ENCODE measurements at places on chromosomes 12 and 14.

- DNase-seq = no peak
Measured at GRCh38 chr12:56484566-56484965, 3.4 kb downstream of the GLS2 start.

DNA sequence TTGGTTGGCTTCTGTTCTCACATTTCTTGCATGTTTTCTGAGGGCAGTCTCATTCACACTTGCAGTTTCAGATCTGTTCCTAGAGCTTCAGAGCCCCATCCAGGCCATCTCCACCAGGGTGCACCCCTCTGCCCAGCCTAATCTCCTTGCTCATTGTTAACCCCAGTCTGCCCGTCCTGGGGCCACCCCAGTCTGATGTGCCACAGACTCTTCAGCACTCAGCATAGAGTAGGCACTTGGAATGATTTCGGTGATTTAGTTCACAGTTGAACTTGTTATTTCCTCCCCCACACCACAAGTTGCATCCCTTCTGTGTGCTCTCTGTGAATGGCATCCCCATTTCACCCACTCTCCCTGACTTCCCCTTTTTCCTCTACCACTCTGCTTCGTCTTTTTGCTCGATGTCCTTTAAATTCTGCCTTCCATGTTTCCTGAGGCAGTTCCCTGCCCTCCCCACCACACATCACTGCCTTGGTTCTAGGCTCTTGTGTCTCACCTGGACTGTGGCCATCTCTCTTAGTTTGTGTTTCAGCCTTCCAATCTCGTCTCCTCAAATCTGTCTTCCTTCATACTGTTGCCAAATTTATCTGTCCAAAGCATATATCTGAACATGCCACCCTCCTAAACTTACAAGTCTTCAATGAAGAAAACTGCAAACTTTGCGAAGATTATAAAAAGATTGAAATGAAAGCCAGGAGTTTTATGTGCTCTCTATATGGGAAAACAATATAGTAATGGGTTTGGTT is 41.5 kb downstream of the ANO6 start:
- no peak for DNase-seq

- no peak for DNase-seq
Measured at GRCh38 chr12:129002427-129002826, 149.1 kb downstream of the GLT1D1 start.

DNA sequence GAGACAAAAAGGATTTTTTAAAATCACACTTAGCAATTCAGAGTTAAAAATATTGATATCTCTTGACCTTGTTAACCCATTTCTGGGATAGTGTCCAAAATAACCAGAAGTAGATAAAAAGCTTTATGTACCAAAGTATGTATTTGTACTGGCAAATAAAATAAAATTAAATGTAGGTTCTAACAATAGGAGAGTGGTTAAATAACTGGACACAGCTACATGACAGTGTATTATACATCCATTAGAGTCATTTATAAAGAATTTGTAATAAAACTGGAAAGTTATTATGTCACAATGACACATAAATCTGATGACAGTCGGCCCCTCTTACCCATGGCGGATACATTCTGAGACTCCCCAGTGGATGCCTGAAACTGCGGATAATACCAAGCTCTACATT is 34.0 kb downstream of the BMAL2 start:
- DNase-seq = no peak

GRCh38 chr12:98470469-98471082 is 44.8 kb upstream of the TMPO start:
- DNase-seq = no peak

GRCh38 chr14:97724265-97724731 is 927.1 kb downstream of the VRK1 start:
- no peak for DNase-seq

GRCh38 chr12:66269142-66269541 is 33.2 kb upstream of the HELB start:
- no peak for DNase-seq

DNA sequence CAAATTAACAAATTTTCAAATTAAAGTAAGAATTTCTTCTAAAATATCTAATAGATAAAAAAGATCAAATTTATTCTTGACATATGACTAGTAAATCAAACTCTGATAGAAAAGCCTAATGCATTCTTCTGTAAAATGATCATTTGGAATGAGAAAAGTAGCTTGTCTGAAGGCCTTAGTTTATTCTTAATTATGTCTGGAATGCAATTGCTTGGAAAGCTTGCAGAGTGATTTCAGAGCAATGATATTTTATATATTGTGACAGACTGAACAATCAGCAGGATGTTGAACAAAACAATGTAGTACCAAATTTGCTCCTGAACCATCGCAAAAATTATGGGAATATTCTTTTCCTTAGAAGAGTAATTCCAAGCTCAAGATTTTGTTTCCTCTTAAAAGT is 789.6 kb upstream of the NOVA1 start:
- DNase-seq = no peak

DNA sequence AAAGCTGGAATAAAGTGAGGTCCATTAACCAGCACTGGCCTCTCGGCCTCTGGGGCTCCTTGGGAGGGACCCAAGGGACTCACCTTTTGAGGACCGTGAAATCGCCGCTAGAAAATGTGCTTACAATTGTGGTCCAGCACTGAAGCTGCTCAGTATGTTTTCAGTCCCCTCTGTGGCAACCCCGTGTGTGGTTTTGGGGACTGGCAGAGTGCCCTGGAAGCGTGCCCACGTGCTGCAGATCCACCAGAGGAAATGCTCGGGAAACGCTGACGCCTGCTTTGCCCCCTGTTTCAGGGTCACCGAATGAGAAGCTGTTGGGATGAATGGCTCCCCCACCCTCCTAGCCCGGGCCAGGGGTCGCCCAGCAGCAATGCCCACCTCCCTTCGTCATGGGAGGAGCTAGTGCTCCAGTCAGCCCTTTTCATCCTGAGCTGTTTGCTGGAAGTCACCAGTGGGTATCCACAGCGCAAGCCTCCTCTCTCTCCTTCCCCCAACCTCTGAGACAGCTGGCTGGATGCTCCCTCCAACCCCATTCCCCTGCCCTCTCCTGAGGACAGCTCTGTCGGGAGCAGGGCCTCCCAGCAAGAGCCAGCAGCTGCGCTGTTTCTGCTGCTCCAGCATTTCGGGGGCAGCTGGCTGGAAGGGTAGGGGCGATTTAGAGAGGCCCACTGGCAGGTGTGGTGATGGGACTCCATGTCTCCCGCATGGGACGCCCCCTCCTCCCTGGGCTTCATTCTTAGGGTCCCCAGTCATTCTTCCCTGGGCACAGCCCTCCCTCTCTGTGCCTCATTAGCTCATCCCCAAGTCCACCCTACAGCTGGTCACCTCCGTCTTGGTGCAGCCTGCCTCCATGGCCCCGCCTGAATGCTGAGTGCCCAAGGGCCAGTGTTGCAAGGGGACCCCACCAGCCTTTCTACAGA is 33.2 kb upstream of the PPP1R13B start:
- no peak for DNase-seq

DNA sequence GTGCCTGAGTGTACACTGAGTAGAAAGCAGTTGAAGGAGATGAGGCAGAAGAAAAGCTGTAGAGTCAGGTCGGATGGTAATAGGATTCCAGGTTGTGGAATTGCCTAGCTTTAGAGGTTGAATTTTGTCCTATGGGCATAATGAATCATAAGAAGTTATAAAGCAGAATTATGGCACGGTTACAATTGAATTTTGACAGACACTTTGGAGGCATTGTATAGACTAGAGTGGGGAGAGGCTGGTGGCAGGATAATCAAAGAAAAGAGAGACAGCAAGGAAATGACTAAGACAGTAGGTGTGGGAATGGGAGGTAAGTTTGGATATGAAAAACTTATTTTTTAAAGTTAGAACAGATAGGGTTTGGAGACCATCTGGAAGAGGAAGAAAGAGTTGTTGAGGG is 102.6 kb downstream of the NTN4 start:
- no peak for DNase-seq

DNA sequence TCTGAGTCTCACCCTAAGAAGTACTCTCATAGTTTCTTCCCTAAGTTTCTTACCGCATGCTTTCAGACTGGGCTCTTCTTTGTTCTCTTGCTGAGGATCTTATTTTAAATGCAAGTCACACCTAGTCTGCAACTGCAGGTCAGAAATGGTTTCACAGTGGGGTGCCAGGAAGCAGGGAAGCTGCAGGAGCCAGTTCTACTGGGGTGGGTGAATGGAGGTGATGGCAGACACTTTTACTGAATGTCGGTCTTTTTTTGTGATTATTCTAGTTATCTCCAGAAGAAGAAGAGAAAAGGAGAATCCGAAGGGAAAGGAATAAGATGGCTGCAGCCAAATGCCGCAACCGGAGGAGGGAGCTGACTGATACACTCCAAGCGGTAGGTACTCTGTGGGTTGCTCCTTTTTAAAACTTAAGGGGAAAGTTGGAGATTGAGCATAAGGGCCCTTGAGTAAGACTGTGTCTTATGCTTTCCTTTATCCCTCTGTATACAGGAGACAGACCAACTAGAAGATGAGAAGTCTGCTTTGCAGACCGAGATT is 1.7 kb downstream of the FOS start:
- no peak for DNase-seq

GRCh38 chr12:54605138-54605970 is 16.9 kb upstream of the PPP1R1A start:
- no peak for DNase-seq

GRCh38 chr14:52307905-52308304 is 6.2 kb upstream of the PTGER2 start:
- DNase-seq = no peak

- no peak for DNase-seq
Measured at GRCh38 chr12:61610143-61610542, 650.1 kb upstream of the USP15 start.

DNA sequence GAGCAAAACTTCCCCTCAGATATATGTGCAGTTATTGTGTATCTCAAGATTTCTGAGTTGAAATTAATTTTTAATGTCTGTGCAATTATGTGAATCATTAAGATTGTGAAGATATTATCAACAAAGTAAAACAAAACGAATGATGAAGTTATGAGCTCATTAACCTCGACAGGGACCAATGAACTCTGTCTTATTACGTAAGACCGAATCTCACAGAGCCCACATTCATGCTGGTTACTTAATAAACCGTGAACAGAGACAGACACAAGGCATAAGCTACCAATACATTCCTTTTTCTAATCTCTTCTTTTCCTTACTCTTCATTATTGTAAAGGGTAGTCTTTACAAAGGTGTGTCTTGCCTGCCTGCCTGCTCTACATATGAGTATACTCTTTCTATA is 568.7 kb downstream of the RPS29 start:
- no peak for DNase-seq

DNA sequence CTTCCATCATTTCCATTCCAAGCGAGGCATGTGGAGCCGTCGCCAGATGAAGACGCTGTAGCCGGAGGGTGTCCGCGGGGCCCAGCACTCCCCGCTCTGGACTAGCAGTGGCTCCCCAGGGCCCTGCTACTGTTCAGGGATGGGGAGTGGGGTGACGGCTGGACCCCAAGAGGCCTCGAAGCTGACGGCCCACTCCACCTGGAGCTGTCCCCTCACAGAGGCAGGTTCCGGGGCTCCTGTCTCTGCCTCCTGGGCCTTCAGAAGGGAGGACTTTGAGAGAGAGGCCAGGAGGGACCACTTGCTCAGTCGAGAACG is 101.6 kb downstream of the B4GALNT3 start:
- DNase-seq = no peak

DNA sequence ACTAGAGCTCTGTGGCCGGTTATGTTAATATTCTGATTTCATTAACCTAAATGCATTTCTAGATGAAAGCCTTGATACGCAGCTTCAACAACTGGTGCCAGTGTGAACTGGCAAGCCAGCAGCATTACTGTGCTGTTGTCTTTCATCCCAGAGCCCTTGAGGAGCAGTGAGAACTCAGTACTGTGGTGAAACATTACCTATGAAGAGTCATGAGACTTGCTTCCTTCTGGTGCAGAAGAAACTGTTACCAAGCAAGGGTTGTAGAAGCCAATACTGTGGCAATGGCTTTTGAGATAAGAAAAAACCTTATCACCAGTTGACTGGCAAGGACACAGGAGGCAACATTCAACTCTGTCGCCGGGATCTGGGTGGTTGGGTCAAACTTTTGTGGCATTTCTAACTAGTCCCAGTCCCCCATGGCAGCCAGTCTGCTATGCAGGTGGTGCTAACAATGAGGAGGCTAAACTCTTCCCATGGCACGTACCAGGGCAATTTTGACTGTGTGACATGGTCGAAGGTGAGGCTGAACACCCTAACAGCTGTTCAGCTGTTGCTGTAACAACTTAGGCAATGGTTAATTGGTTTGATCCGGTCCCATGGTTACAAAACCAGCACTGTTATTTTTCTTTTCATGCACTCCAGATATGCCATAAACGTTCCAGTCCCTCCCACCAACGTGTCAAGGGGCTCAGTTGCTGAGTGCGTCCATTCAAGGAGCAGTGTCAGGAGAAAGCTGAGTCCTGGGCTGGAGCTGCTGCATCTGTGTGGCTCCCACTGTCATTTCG is 12.6 kb upstream of the LGALS3 start:
- no peak for DNase-seq

GRCh38 chr12:109740694-109741245 is 27.1 kb downstream of the FAM222A start:
- no peak for DNase-seq

GRCh38 chr14:91249841-91250616 is 5.5 kb upstream of the GPR68 start:
- DNase-seq = no peak

DNA sequence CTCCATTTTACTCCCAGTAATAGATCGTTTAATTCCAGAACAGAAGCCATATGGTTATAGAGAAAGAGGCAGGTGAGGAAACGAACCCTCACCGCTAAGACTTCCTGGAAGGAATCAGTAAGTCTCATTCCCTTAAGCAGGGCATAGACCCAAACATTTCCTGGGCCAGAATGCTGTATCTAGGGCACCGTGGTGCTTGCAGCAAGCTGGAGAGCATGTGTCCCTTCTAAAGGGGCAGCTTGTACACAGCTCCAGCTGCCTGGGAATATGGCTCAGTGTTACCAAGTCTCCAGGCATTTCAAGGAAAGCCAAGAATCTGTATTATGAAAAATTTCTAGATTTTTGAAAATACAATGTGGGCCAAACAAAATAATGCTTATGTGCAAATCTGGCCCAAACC is 73.4 kb downstream of the PPM1H start:
- DNase-seq = no peak

- DNase-seq = no peak
Measured at GRCh38 chr12:28507867-28508266, 317.6 kb downstream of the CCDC91 start.

- DNase-seq = no peak
Measured at GRCh38 chr14:75522983-75523318, 682 bp downstream of the BATF start.

DNA sequence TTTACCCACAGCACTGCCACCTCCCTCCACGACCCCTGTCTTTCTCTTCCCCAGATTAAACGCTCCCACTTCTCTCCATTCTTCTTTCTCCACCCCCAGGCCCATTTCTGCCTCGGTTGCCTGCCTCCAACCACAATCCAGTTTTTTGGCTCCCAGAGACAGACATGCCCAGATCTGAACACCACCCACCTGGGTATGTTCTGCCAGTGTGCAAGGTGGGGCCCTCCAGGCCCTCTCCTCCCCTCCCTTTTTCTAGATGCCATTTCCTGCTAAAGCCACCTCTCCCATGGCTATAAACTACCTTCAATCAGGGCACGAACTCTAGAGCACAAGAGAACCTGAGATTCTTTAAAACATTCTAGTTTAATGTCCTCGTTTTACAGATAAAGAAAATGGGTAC is 63.3 kb downstream of the IRF2BPL start:
- no peak for DNase-seq
